Activated gamma-delta T cell (primary cell): ENCODE measurements at places on chromosomes 6 and 20.

DNA sequence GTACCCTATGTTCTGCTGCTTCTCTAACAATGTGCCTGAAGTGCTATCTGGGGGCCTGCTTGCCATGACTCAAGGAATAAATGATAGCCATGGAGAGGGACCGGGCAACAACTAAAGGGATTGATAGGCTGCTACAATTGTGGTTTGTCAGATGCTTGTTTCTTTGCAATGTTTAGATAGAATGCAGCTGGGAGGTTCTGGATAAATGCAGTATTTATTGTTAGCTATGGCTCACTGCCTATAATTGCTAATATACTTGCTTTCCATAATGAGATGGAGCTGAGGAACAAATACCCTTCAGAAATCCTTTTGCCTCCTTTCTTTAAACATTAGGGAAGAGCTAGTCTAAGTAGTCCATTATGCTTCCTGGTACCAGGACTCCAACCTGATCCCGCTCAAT is 575.2 kb upstream of the SYNCRIP start:
- no peak for DNase-seq

DNA sequence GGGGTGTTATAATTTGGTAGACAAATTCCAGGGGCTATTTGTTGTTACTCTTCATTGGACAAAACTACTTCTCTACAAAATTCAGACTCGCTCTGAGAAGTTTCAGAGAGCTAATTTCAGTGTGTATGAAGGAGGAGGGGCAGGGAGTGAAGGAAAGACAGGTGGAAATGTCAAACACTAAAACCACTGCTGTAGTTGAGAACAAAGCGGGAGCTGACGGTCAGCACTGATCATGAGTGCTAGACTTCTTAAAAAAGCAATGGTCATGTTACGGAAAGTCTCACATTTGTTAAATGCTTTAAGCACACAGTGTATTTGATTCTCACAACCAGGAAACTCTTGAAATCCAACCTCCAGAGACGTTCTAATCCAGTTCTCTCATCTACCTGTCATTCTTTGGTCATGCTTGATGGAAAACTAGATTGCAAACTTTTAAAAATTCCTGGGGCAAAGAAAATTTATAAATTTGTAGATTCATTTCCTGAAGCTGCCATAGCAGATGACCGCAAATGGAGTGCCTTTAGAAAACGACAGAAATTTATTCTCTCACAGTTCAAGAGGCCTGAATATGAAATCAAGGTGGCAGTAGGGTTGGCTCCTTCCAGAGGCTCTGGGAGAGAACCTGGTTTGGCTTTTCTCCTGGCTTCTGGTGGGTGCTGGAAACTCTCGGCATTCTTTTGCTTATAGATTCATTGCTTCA is 100.7 kb upstream of the CARMIL1 start:
- no peak for DNase-seq

DNA sequence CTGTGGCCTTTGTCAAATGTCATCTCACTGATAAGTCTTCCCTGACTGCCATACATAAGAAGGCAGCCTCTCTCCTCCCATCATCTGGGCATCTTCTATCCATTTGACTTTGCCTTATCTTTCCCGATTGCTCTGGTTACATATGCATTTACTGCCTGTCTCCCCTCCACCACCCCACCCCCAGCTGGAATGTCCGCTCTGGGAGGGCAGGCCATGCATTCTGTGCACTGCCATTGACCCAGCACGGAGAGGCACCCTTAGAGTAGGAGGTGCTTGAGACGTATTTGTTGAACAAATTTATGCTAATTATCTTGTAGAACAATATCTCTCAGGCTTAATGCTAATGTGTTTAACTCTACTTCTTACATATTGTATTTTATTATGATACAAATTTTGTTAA is 183.9 kb upstream of the HDAC2 start:
- no peak for DNase-seq

- no peak for DNase-seq
Measured at GRCh38 chr20:45758096-45758495, 33.6 kb downstream of the WFDC3 start.

- DNase-seq: no peak
Measured at GRCh38 chr6:82875573-82876185, 190.0 kb downstream of the UBE3D start.

GRCh38 chr6:102068349-102068929 is 674.9 kb downstream of the GRIK2 start:
- DNase-seq: no peak

GRCh38 chr20:50338479-50339391 is 148.1 kb downstream of the CEBPB start:
- no peak for DNase-seq

DNA sequence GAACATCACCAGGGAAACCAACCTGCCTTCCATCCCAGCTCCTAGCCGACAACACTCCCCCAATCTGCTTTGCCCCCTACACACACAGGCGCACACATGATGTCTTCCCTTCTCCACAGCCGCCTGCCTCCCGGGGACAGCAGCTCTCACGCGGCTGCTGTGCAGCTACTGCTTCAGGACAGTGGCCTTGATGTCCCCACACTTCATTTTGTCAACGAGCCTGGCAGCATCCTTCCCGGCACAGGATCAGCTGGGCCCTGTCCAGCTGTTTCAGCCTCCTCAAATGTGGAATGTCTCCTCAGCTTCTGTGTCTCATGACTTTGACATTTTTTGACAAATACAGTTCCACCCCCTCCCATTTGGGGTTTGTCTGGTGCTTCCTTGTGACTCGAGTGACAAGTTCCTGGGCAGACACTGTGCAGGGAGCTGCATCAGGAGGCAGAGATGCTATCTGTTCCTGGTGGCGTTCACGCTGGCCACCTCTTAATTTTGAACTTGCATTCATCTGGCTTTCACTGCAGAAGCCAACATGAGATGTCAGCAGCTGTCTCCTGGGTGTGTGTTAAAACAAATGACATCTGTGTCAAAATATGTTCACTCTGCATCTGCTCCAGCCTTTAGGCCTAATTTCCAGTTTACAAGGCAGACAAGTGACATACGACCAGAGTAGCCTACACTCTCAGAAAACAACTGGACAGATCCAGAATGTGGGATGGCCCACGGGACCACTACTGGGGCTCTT is 57.2 kb downstream of the GINS1 start:
- DNase-seq: no peak

DNA sequence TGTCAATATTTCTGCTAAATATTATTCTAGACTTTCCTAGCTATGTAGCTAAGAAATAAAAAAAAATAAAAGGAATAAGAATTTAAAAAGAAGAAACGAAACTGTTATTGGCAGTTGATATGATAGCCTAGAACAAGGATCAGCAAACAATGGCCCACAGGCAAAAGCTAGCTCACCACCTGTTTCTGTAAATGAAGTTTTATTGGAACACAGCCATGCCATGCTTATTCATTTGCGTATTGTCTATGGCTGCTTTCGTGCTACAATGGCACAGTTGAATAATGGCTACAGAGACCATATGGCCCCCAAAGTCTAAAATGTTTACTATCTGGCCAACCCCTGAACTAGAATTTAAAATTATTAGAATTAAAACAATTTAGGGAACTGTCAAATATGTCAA is 952.6 kb upstream of the MAP3K7 start:
- DNase-seq: no peak

DNA sequence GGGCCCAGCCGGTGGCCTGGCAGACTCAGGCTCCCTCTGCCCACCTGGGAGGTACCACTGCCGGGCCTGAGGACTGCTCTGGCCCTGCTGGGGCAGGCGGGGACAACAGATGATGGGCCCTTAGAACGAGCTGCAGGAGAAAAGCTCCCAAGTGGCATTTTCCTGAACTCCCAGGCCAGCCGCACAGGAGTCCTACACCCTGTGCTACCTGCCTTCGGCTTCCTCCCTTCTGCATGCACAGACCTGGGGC is 41.3 kb downstream of the DSTN start:
- no peak for DNase-seq

- no peak for DNase-seq
Measured at GRCh38 chr20:14879020-14879697, 541.7 kb upstream of the FLRT3 start.

DNA sequence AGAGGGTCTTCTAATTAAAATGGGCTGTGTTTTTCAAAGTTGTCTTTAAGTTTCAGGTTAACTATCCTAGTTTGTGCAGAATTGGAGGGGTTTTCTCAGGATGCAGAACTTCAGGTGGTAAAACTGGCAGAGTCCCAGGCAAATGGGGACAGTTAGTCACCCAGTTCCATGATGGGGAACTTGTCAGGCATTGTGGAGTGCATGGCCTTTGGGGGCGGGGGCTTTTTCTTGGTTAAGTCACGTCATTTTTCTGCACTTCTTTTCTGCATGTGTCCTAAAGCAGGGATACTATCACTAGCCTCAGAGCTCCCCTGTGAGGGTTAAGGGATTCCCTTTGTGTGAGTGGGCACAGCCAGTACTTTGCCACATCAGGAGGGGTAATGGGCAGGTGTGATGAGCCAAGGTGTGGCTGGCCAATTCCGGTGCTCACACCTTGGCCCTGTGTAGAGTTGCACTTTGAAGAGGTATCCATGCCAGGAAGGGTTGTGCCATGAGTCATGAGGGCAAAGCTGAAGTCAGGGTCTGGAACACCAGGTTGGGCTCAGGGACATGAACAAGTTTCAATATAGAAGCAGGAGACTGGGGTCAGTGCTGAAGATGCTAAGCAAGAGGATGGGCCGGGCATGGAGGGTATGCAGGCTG is 126.0 kb upstream of the RREB1 start:
- DNase-seq: no peak

DNA sequence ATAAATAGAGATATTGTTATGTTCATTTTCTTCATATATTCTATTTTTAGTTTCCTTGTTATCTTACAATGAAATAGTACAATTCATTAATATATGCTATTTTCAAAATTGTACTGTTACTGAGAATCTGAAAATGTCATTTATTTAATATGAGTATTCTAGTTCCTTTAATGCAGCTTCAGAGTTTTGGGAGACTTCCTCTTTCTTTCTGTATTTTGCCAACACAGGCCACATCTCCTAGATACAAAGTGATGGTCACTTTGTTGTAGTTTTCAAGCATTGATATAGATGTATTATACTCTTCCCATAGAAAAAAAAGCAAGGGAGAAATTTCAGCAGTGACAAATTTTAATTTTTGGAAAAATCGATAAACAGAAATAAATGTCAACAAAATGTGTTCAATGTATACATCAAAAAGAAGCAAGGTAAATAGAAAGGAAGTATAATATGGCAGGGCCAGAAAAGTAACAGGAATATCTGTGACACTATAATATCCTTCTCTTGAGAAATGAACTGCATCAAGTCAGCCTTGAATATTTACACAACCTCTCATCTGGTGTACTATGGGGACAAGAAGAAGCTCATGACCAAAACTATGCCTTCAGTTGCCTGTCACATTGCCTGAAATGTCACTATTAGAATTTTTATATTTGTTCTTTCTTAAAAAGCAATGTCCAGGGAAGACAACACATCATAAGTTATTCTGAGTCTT is 396.0 kb downstream of the TBC1D32 start:
- DNase-seq: no peak

DNA sequence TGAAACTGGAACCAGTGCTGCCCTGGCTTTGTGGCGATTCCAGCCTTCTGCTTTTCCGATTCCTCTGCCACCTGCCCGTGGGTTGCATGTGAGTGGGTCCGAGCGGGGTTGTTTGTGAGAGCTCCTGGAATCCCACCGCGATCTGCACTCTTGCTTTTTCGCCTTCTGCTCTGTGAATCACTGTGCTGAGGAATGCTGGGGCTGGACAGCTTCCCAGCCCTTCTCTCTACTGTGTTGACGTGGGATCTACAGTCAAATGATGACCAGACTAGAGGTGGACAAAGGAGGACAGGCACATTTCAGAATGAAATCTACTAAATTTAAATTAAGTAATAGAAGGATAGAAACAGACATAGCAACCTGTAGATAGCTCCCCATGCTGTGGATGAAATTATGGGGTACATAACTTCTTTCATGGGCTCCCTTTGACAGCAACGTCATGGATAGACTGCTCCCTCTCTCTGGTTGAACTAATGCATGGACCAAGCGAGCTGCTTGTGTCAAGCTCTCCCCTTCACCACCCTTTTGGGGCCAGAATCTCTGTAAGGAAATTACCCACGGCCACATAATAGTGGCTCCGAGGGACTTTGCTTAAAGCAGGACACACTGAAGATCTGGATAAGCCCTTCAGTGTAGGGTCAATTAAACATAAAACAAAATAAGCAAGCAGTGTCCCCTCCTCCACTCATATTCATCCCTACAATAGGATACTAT is 2.0 kb downstream of the FNDC1 start:
- DNase-seq: no peak

DNA sequence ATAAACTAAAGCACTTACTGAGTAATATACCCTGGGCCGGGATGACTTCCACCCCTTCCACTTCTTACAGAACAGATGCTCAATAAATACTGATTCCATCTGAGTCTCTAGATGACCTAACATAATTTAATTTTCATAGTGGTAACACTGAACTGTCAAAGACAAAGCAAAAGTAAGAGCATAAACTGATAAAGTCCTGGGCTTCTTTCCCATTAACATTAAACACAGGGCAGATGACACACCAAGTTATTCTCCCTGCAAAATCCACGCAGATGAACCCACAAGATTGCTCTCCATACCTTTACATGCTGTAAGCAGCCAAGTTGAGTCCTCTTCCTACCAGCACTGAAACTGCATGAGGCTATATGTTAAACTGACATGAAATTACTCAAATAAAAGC is 27.1 kb downstream of the AGPAT4 start:
- DNase-seq: no peak

- no peak for DNase-seq
Measured at GRCh38 chr6:27830212-27830599, 82.0 kb downstream of the OR2B2 start.

- no peak for DNase-seq
Measured at GRCh38 chr6:24945054-24945453, 9.3 kb upstream of the RIPOR2 start.

DNA sequence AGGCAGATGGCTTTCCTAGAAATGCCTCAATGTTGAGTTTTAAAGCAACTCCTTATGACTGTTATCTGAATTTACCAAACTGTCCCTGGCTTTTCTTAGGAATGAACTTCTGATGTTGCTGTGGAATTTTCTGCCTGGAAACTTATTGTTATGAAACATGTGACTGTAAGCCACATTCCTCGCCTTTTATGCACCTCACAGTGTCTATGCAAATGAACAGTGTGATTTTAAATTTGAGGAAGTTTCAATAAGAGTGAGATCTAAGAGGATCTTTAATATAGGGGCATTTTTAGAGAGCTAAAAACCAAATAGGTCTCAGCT is 2.4 kb upstream of the CCR6 start:
- no peak for DNase-seq

DNA sequence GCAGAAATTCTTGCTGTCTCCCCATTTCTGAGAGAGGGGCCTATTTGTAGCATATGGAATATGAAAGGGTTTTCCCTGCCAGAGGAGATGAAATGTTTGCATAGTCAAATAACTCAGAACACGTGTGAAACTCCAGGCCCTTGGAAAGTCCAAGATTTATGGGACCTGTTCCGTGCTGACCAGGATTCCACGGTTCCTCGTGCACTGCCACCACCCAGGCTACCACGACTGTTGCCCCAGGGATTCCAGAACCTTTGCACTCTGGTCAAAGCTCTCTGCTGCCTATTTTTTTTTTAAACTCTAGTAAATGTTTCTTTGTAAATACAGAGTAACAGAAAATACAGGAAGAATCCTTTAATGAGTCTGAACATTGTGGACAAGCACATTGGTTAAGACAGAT is 35.0 kb downstream of the MYLK4 start:
- DNase-seq: no peak
